T-helper 9 cell (primary cell): ENCODE measurements at places on chromosomes 4 and X.

DNA sequence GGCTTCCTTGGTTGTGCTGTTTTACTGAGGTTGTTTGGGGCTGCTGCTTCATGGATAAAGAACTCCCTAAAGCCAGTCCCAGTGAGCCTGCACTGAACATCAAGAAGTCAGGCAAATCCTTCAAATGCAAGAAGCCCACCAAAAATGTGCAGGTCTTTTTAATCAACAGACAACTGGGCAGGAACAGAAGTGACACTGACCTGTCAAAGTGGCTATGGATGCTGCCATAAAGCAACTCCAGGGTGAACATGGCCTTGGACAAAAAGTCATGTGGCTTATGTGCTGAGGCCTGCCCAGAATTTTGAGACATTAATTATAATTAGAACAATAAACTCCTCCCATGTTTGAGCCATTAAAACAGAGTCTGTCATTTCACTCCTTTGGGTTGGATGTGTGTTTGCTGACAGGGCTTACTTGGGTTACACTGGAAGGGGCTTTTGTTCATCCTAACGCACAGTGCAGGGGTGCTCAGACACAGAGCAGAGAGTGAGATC is at the start of gene ETDC:
ETDC (plus strand) TSS at position 51 of the 494 bp plus-strand sequence; CDS start at position 51, 0 bp downstream.
- DNase-seq: no peak

- DNase-seq: no peak
These were observed 541.4 kb upstream of the BOD1L1 start for GRCh38 chr4:14168919-14169318.

GRCh38 chr4:101843054-101843453 is 52.5 kb downstream of the BANK1 start:
- no peak for DNase-seq

DNA sequence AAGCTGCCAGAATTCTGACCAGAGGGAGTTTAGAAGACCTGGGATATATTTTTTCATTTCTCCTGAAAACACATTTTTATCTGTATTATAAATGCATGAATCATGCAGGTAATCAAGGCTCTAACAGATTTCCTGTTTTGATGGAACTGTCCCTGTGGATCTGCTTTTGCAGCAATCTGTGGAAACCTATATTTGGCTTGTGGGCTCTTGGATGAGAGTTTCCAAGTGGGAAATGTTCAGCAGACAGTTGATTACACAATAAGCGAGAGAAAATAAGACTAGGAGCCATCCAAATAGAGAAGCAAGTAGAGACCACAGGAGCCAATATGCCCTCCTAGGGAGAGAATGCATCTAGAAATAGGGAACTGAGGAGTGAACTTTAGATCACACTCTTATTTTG is 105.0 kb downstream of the NDST3 start:
- no peak for DNase-seq

DNA sequence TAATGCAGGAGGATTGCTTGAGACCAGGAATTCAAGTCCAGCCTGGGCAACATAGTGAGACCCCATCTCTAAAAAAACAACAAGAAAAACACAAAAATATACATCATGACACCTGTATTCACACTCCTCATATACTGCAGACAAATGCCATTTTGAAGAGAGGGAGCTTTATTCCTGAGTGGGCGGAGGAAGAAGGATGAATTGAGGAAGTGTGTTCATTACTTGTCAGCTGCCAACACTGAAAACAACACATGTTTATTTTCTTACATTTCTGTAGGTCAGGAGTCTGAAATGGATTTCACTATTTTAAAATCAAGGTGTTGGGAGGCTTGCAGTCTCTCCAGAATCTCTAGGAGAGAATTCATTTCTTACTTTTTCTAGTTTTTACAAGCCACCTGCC is 47.2 kb upstream of the CD99 start:
- no peak for DNase-seq

DNA sequence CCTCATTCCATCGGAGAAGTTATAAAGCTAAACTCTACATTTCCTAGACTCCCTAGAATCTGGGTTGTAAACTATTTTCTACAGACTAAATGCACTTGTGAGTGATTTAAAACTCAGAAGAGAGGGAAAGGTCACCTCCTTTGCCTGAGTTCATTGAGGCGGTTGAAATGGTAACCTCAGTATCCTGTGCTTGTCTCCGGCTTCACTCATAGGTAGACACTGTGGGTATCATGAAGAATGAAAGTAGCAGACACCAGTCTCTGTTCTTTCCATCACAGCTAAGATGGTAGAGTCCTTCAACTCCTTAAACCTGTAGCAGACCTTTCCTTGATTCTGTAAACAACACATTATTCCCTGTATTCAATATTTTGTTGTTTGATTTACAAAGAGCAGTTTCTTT is 291.3 kb upstream of the ANKRD50 start:
- no peak for DNase-seq

- no peak for DNase-seq
These were observed 154.9 kb upstream of the EPHA5 start for GRCh38 chr4:65825116-65825753.

DNA sequence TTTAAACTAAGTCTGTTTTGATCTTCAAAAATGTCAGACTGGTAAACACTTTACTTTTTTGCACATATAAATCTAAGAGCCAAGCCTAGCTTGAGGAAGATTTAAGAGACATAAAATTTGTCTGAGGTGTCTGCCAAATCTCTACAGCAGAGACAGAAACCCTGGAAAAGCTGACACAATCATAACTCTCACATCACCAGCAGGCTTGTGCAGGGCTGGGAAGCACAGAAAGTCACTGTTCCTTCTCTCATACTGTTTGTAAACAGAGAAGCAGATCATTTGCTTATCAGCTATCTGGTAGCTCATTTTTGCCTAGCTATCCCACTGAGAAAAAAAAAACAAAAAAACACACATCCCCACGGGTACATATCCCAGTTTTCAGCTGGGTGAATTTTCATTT is 7.0 kb downstream of the ENOX2 start:
- DNase-seq: no peak

GRCh38 chrX:69546417-69546816 is 42.3 kb downstream of the NALF2 start:
- no peak for DNase-seq

DNA sequence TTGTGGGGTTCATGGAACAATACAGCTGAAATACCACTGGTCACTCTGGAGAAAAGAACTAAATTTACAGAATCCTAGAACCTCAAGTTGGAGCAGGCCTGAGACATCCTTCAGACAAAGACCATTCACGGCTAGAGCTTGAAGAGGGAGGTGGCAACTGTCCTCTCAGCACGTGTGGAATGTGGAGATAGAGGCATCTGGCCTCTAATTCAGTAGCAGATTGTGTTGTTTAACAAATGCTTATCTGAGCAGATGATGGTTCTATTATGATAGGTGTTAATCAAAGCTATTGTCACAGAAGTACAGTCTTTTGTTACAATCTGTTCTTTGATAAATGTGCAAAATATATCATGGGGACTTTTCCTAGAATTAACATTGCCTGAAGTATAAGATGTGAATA is 121.7 kb upstream of the KCNIP4 start:
- no peak for DNase-seq
